ENCODE measurements at places on chromosomes 7 and 10.

DNA sequence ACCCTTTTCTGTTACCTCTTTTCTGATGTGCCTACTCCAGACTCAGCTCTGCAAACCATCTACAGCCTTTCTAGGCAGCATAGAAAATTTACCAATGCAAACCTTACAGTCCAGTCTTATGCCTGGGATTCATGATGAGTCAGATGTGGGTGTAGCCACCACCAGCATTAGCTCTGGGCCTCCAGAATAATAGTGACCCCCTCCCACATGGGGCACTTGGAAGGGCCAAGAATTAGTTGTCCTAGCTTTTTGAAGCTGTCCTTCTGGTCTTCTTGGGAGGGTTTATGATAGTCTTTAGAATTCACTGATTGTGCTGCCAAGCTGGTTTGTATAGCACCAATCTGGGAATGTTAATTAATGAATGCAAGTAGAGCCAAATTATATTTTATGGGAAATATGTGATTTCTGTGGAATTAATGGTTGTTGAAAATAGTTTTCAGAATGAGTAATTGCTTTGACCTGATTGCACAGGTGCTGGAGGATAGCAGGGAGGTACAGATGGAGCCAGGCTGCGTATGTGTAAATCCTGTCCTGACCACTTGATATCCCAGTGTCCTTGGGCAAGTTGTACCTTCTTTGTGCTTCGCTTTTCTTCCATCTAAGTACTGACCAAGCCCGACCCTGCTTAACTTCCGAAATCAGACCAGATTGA lies 94.8 kb downstream of the CPED1 start:
- no peak overlapping the region for H3K27ac ChIP-seq
- no peak overlapping the region for H3K4me3 ChIP-seq
- H3K4me1 ChIP-seq, result no peaks in the 10 kb centered on the region
- no peak for DNase-seq
- H3K36me3 ChIP-seq, result no peaks in the 10 kb centered on the region
- no peaks in the 10 kb centered on the region for H3K27me3 ChIP-seq

- no peaks in the 10 kb centered on the region for H3K4me1 ChIP-seq
- no peak overlapping the region for H3K4me3 ChIP-seq
- H3K27me3 ChIP-seq, result no peaks in the 10 kb centered on the region
Measured at GRCh38 chr7:28102797-28103196, 77.8 kb downstream of the JAZF1 start.

GRCh38 chr7:30975256-30975899 lies 11.6 kb downstream of the GHRHR start:
- H3K4me1 ChIP-seq, result peaks cover 6% of the 10 kb centered on the region
- H3K4me3 ChIP-seq, result no peak overlapping the region
- peaks cover 2% of the 10 kb centered on the region for H3K27me3 ChIP-seq
- H3K27ac ChIP-seq, result no peak overlapping the region

DNA sequence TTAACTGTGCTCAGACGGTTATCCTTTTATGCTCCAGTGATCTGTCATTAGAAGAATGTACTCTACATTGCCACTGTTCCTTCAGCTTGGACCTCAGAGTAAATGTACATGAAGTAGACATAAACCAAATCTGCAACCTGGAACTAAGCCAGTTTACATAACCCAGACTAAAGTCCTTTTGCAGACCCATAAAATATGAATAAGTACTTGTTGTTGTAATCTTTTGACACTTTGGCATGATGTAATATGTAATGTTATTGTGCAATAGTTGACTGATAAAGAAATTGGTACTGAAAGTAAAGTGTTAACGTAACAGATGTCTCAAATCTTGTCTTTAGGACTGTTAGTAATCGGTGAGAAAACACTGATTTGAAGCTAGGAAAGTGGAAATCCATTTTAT lies 115.8 kb upstream of the SORCS1 start:
- no peaks in the 10 kb centered on the region for H3K4me1 ChIP-seq
- DNase-seq, result no peak
- no peak overlapping the region for H3K4me3 ChIP-seq
- H3K36me3 ChIP-seq, result no peaks in the 10 kb centered on the region
- no peak overlapping the region for H3K27ac ChIP-seq
- no peaks in the 10 kb centered on the region for H3K27me3 ChIP-seq

DNA sequence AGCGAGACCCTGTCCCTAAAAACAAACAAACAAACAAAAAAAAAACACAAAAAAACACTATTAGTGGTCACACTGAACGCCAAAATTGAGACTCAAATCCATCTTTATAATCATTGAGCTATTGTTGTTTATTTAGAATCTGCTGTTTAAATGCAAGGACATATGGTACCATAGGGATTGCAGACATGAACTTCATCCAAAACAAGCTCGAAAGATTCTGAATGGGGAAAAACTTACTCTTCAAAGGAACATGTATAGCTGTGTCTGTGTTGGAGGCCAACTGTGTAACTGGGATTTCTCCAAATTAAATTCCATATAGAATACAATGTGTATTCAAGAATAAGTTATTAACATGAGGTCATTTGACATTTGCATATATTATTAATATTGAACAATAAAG lies 74.7 kb upstream of the GPR158 start:
- no peak overlapping the region for H3K4me3 ChIP-seq
- no peak overlapping the region for H3K27ac ChIP-seq
- H3K4me1 ChIP-seq, result no peaks in the 10 kb centered on the region
- H3K36me3 ChIP-seq, result no peaks in the 10 kb centered on the region

DNA sequence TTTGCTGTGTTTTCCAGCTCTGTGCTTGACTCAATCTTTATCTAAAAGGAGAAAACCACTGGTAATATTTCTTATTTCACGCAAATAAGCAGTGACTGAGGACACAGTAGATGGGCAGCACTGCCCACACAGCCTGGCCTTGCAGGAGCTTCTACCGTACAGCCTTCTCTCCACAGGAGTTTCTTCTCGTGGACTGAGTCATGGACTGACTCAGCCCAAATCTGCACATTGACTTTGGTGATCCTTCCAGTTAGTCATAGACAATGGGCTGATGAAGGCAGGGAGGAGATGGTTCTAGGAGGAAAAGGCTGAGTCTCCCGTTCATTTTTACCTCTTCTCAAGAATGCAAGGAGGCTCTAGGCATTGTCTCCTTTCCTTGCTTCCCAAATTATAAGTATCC lies 200.7 kb downstream of the RAPGEF5 start:
- no peaks in the 10 kb centered on the region for H3K4me1 ChIP-seq
- H3K4me3 ChIP-seq, result no peak overlapping the region
- no peak for DNase-seq

DNA sequence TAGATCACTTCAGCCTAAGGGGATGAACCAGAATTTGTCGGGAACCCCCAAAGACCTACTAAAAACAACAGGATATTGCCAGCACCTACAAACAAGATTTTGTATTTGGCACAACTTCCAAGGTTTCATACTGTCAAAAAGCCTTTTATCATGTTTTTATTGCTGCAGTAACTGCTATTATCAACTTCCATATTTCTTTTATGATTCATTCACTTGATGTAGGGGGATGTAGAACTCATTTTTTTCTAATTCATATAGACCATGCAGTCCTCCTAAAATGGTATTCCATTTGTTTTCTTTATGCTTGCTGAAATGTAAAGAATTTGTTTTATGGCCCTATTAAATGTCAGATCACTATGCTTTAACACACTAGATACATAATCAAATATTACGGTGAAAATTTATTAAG lies 30.0 kb upstream of the WNT16 start:
- H3K4me3 ChIP-seq, result no peak overlapping the region
- no peak for DNase-seq
- no peaks in the 10 kb centered on the region for H3K27me3 ChIP-seq
- H3K4me1 ChIP-seq, result no peaks in the 10 kb centered on the region
- H3K27ac ChIP-seq, result no peak overlapping the region
- H3K36me3 ChIP-seq, result no peaks in the 10 kb centered on the region

All from natural killer cell (primary cell).